NCI-H1436 (cell line): ENCODE measurements at places on chromosomes 6 and 20.

GRCh38 chr6:140636271-140636907 lies 1261.9 kb upstream of the CITED2 start:
- DNase-seq: peak; percentile 49

- no peak for DNase-seq
Observed at GRCh38 chr6:105932440-105932839, 153.7 kb upstream of the PRDM1 start.

- DNase-seq: no peak
Observed at GRCh38 chr6:33383427-33384185, 8.0 kb upstream of the KIFC1 start.

DNA sequence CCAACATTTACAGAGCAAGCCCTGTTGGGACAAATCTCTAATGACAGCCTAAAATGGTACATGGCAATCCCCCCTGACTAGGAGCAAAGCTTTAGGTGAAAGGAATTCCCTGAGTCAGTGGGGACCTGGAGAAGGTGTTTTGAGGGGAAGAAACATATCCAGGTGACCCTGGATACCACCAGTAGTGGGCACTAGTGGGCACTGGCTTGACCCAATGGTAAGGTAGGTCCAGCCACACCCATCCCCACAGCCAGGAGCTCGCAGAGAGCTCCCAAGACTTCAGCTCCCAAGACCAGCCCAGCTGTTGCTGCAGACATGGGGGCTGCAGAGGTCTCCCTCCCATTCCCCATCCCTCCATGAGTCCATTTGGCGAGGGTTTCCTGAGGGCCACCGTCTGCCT lies 19.5 kb downstream of the GRM4 start:
- no peak for DNase-seq

DNA sequence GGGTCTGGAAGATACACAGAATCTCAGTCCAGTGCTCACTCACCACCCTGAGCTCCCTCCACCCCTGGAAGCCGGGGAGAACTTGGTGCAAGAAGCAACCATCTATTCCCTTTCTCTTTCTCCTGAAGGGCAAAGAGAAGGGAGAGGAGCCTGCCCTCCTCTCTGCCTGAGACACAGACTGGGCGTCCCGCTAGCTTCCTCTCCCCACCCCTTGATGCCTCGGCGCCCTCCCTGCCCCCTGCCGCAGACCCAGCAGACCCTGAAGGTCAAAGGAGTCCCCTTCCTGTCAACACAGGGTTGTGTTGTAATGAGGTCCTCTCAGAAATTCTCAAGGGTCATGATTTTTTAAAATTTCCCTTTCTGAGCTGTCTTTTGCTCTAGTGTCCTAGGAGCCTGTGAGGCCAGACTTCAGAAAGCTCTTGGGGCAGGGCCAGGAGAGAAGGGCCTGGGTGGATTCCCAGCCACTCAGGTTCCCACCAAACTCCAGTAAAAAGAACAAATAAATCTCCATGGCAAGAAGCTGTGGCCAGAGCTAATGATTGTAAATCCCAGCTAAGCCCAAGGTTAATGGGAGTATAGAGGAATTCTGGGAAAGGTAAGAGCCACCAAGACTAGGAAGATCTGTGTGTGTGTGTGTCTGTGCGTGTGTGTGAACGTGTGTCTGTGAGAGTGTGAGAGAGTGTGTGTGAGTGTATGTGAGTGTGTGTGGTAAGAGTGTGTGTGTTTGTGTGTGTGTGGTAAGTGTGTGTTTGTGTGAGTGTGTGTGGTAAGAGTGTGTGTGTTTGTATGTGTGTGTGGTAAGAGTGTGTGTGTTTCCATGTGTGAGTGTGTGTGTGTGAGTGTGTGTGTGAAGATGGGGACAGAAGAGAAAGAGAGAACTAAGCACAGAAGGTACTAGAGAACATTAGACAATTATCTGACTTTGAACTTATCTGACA lies 1.1 kb upstream of the JPH2 start:
- DNase-seq: no peak

DNA sequence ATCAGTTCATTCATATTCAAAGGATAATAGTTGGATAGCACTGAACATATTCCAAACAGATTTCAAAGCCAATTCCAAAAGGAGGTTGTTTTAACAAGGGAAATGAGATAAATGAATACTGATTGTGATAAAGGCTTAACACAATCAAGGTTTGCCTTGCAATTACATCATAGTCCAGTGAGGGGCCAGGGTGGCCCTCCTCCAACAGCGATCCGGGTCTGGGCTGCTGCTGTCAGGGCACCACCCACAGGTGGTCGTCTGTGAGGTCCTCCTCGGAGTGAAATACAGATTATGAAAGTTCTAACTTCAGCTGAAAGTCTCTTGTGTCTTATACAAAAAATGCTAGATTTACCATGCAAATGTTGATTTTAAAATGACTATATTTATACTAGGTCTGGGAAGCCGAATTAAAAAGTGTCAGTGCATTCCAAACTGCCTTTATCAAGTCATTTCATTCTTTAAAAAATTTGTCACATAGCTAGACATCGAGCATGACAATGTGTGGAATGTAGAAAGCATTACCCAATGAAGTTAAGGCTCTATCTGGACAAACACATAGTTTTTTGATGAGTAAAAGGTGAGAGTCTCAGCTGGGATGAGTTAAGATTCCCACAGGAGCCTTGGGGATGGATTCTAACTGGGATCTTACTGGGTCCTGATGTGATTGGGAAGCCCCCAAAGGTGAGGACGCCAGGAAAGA lies 65.9 kb upstream of the SLC22A23 start:
- DNase-seq: no peak

DNA sequence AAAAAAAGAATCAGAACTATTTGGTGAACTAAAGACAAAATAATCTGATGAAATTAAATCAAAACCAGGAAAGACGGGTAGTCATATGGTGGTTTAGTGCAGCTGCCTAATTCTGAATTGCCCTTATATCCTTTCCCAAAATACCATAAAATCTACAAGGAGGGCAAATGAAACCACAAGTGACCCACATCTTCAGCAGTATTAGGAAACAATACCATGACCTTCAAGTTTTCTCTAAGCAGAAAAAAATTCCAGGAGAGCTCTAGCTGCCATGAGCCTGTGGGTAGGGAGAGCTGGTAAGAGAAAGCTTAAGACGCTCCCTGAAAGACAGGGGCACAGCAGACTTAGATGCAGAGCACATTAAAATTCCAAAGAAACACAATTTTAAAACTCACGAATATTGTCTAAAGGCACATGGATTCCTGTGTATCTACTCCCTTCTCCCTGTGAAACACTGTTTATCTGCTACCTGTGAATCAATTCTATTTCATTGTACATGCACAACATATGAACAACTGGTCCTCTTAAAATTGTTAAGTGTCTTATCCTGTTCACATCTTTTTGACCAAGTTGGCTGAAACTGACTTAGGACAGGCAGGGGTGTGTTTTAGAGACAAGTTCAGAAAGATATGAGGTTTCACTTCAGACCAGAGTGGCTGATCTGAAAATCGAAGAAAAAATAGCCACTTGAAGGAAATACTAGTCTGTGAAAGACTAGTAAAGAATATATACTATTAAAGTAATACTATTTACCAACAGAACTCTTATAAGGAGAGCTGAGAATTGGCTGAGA lies 153.6 kb upstream of the SHLD1 start:
- DNase-seq: no peak

DNA sequence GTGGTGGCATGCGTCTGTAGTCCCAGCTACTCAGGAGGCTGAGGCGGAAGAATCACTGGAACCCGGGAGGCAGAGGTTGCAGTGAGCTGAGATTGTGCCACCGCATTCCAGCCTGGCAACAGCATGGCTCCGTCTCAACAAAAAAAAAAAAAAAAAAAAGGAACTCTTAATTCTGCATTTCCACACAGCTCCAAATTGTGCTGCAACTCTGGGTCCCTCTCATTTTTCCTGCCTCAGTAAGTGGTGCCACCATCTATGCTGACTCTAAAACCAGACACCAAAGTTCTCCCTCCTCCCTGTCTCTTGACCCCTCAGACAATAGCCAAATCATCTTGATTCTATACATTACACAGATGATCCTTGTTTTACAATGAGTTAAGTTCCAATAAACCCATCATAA lies 133.9 kb downstream of the BTBD9 start:
- DNase-seq: no peak

GRCh38 chr6:140677781-140678528 lies 1303.5 kb upstream of the CITED2 start:
- DNase-seq: no peak

GRCh38 chr6:137777687-137778075 lies 89.4 kb upstream of the TNFAIP3 start:
- DNase-seq: no peak

- DNase-seq: no peak
Observed at GRCh38 chr6:79984261-79984660, 20.2 kb upstream of the TTK start.

DNA sequence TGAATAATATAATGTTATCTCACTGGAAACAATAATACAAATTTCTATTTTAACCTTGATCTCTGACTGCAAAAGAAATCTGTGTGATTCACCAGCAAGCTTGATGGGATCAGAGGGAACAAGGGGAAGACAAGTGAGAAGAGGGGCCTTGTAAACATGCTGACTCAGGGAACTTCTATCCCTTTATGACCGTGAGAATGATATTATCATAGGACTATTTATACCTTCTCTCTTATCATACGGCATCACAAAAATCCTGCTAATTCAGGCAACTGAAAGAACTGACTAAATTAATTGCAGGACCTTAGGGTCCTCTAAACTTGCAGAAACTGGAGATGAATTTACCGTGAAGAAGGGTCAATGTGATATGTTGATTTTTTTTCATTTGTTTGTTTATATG lies 173.3 kb downstream of the PTPRK start:
- DNase-seq: no peak

- DNase-seq: no peak
Observed at GRCh38 chr6:45814772-45815171, 200.9 kb downstream of the CLIC5 start.

GRCh38 chr6:17927705-17928104 lies 59.7 kb downstream of the KIF13A start:
- no peak for DNase-seq

DNA sequence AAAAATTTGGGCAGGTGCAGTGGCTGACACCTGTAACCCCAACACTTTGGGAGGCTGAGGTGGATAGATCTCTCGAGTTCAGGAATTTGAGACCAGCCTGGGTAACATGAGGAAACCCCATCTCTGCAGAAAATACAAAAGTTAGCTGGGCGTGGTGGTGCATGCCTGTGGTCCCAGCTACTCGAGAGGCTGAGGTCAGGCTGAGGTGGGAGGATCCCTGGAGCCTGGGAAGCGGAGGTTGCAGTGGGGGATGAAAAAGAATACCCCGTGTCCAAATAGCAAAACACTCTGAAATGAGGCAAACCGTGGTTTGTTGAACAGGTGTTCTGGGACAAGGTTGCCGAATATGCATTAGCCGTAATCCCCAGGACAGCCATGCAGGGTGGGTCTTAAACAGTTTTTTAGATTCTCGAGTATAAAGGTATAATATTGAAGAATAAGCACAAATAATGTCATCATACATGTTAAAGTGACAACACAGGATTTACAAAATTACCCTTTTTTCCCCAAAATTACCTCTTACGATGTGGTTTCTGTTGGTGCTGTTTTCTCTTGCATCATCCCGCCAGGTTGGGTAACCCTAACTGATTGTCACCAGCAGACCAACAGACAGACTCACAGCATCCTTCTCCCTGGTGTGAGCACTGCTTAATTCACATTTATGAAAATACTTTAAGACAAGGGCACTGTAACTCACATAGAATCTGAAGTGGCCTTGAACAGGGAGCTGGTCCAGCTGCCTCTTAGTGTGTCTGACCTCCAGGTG lies 9.1 kb downstream of the DNAJC5 start:
- DNase-seq: no peak

GRCh38 chr6:33851959-33852358 lies 48.2 kb upstream of the MLN start:
- no peak for DNase-seq

- no peak for DNase-seq
Observed at GRCh38 chr6:71347119-71347518, 58.5 kb downstream of the OGFRL1 start.

DNA sequence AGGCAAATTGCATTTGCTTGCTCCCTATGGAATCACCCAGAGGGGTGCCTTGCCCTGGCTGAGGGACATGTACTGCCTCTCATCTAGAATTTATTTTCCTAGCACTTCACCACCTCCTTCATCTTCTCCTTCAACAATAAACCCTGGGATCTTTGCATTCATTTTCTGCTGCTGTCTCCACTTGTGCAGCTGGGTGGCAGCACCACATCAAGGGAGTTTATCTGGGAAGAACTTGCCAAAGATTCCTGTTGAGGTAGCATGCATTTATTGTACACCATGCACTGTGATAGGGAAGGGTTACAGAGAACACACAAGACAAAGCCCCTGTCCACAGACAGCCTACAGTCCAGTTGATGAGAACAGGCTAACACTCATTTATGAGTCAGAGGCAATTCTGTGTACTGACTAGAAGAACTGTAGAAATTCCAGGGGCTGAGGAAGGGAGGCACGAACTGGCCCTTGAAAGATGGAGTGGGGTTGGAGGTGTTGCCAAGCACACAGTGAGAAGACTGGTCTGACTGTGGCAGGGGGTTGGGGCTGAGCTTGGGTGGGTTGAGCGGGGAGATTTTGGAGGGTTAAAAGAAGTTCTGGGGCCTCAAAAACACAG lies 17.5 kb downstream of the C20orf173 start:
- no peak for DNase-seq

- DNase-seq: peak; percentile 8
Observed at GRCh38 chr6:8180327-8181159, 78.2 kb upstream of the EEF1E1 start.

DNA sequence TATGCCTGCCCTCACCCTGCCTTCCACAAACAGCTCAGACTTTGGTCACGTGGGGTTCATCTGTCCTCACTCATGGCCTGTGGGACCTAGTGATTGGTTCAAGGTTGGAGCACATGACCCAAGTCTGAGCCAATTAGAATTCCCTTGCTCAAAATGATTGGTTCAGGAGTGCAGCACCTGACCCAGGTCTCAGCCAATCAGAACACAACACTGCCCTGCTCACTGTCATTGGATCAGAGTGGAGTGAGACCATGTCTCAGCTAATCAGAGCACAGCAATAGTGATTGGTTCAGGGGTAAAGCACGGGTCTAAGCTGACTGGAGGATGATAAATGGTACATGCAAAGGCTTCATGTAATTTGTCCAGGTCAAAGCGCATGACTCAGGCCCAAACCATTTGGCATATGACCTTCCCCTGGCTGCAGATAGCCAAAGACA lies 102.2 kb downstream of the PREX1 start:
- no peak for DNase-seq

GRCh38 chr6:168095716-168096250 lies 16.8 kb upstream of the FRMD1 start:
- no peak for DNase-seq

DNA sequence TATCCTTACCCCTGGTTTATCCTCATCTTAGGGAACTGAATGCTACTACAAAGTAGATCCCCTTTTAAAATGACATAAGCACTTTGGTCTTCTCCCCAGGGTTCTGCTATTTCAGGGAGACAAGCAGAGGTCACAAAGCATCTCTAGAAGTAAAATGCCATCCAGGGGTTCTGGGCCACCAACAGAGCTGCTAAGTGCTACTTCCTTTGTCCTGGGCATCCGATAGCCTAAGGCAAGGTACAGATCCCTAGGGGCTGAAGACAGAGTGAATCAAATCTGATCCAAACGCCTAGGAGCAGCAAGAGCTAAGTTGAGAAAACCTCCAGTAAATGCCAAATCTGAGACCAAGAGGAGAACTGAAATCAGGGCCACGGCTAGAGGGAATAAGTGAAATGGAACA lies 161.2 kb downstream of the PTPRT start:
- no peak for DNase-seq

GRCh38 chr6:156848533-156848932 lies 71.4 kb downstream of the ARID1B start:
- DNase-seq: no peak

GRCh38 chr20:39009348-39009747 lies 47.2 kb downstream of the DHX35 start:
- no peak for DNase-seq
